H1 (cell line): ENCODE measurements at places on chromosomes 6 and 20. TPM values are rescaled to one million over a fixed set of nuclear protein-coding genes. Genes with fewer than 3 reads are reported as not detected.

GRCh38 chr6:134482593-134483270 lies 164.8 kb upstream of the SGK1 start:
- no peak for DNase-seq

DNA sequence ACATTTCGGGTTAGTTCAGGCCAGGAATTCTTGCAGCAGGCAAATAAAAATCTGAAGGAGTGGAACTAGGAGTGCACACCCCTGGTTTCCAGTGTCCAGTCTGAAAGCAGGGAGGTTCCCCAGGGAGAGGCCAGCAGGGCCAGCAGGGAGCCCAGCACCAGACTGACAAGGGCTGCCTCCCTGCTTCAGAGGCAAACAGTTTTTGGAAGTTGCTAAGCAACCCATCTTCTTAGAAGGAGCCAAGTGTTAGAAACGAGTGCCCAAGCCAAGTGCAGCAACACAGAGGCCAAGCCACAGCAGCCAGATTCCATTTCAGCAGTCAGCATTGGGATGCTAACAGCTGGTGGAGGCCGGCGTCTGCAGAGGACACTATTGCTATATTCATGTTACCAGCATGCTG lies 179.1 kb downstream of the SYNDIG1 start:
- no peak for DNase-seq

GRCh38 chr20:8342391-8342790 lies 210.3 kb downstream of the PLCB1 start:
- DNase-seq = no peak

GRCh38 chr6:19691465-19692167 lies 145.6 kb upstream of the ID4 start:
- peak; percentile 72 for DNase-seq

DNA sequence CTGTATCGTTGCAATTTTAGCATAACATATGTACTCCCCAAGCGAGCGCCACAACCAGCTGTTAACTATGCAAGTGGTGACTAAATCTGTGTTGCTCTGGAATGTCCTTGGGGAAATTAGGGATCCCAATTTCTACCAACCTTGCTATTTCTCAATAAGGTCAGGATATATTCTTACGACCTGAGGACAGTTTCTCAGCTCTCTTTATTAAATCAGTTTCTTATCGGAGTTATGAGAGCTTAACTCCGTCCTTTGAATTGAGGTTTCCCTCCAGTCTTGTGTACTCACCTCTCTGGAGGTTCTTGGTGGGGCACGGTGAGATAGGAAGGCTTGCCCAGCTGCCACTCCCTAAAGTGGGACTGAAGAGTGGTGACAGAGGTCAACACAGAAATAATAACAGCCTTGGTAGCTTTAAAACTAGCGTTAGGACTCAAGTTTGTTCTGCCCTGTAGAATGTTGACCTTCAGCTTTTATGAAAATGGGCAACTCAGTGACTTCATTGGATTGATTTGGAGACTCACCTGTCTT lies 694 bp downstream of the MRPS18B start:
- no peak for DNase-seq

- no peak for DNase-seq
Observed at GRCh38 chr20:31856516-31856915, 11.1 kb upstream of the FOXS1 start.

- no peak for DNase-seq
Observed at GRCh38 chr6:130035211-130035610, 16.8 kb downstream of the L3MBTL3 start.

DNA sequence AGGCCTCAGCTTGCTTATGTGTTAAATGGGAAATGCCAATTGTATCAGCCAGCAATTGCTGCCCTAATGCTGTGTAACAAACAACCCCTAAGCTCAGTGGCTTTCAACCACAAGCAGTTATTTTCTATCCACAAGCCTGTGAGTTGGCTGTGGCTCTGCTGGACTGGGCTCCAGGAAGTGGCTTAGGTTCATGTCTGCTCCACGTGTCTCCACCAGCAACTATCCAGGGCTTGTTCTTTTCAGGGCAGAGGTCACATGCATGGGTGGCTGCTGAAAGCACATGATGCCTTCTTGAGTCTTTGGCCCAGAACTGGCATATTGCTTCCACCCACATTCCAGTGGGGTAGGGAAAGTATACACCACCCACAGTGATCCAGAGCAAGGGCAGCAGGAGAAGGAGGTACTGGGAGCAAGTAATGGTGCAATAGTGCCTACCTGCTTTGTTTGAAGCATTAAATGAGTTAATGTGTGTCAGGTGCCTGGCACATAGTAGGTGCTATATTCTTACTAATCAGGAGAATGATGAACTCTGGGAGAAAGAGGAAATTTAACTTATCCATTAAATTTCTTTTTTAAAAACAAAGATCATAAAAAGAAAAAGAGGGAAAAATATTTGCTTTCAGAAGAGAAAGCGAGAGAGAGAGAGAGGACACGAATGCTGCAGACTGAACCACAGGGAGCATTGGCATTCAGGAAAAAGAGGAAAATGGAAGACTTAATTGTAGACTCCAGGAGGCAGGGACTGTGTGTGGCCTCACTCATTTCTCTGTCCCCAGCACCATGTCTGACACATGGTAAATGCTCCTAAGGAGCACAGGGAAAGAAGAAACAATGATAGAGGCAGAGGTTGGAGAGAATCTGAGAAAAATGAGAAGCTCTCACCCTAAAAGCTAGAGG lies 25.2 kb upstream of the RNF24 start:
- peak; percentile 34 for DNase-seq

DNA sequence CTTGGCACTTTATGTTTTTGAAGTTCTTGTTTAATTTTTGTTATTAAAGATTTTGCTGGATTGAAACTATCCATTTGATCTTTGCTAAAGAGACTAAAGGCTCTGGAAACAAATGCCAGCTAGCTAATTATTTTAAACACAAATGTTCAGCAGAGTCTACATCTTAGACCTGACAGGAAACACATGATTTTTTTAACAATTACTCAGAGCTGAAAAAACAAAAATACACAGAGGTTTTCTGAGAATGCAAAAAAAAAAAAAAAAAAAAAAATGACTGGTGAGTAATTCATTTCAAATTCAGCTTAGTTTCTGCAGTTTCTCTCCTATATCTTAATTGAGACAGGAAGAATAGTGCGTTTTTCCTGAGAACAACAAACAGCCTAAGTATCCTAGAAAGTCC lies 448.0 kb downstream of the TENT5A start:
- DNase-seq = no peak

DNA sequence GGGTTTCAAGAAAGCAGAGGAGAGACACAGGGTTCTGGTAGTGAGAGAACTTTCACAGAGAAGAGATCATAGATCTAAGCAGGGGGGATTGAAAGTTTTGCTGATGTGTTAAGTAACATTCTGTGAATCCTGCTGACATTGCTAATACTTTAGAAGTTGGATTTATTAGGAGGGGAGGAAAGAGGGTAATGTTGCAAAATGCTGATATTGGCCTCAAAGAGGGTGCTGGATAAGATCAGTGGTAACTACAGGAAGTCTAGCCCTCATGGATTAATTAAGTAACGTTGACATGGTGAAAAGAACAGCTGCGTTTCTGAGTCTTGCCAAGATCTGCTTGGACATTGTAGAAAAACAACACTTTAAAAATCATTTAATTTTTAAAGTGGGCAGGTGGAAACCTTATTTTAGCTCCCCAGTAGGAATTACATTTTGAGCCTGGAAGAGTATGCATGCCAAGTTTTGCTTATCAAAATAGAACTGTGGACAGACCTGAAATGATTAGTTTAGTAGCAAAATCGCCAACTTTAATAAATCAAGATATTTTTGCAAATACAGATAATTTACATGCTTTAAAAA lies 606.0 kb upstream of the HTR1E start:
- no peak for DNase-seq

DNA sequence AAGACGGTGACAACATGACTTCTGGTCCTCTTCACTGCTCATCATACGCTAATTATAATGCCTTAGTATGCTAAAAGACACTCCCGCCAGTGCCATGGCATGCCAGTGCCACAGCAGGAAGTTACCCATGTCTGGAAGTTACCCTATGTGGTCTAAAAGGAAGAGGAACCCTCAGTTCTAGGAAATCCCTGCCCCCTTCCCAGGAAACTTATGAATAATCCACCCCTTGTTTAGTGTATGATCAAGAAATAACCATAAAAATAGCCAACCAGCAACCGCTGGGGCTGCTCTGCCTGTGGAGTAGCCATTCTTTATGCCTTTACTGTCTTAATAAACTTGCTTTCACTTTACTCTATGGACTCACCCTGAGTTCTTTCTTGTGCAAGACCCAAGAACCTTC lies 15.8 kb upstream of the SERPINB9 start:
- DNase-seq = peak; percentile 20

GRCh38 chr6:125806813-125807212 lies 16.1 kb downstream of the NCOA7 start:
- no peak for DNase-seq

GRCh38 chr20:11162026-11162775 lies 488.4 kb upstream of the JAG1 start:
- DNase-seq = no peak

- DNase-seq = no peak
Observed at GRCh38 chr6:56789879-56790278, 147.2 kb upstream of the DST start.

GRCh38 chr6:108565091-108565766 lies 4.5 kb downstream of the FOXO3 start:
- no peak for DNase-seq

- no peak for DNase-seq
Observed at GRCh38 chr6:133185731-133186130, 55.4 kb upstream of the EYA4 start.

DNA sequence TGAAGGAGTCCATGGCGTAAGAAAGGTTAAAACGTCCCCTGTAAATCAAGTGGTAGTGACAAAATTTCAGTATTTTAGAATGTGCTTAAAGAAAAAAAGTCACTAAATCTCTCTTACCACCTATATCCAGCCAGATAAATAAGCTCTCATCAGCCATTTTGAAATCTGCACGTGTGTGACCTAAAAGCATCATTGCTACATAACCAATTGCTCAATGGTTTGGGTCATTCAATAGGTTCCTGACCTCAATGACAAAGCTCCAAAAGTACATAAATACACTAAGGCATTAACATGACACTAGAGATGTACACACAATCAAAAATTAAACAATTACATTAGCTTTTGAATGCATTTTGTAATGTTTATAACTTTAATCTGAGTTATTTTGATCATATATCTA lies 272.4 kb downstream of the GMDS start:
- DNase-seq = no peak

DNA sequence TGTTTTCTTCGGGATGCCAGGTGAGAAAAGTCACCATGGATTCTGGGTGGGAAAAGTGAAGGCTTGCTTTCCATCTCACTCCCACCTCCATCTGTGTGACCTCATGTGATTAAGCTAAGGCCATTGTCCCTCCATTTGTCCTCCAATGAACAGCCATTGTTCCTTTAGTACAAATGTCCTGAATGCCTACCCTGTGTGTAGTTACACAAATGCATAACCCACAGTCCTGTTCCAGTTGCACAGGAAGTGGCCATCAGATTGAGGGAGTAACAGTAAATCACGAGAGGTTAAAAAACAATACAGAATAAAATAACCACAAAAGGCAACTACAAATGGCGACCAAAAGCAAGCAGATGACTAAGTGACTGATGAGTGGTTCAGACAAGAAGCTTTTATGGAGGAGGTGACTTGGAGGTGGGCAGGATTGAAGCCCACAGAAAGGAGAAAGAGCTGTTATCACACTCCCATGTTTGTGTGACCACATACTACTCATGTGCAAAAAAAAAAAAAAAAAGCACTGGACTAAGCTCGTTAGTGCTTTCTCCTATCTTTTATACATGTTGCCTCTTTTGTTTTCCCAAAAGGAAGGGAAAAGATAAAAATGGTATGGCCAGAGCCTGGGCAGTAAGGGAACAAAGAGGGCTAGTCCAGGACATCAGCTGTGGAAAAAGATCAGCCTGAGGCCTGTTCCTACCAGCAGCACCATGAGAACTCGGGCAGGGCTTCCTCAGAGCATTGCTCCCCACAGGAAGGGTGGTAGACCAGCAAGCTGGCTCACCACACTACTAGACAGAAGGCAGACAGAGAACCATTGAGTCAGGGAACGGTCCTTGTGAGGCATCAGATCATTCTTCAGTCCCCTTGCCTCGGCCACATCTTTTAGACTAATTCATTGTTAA lies 111.0 kb downstream of the TFAP2A start:
- no peak for DNase-seq

DNA sequence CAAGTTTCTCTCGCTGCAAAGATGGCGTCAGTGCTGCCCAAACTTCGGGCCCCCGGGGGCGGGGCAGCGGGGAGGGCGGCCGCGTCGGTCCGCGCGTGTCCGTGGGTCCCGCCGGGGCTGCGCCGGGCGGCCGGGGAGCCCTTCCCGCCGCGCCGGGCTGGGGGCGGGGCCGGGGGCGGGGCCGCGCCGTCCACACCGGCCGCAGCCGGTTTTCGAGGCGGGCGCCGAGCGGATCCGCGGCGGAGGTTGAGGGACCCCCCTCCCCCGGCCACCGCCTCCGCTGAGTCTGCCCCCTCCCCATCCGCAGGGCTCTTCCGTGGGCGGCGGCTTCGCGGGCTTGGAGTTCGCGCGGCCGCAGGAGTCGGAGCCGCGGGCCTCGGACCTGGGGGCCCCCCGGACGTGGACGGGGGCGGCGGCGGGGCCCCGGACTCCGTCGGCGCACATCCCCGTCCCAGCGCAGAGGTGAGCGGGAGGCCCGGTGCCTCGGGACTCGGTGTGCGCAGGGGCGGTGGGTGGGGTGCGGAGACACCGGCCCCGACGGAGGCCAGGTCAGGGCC lies 572 bp downstream of the SLC2A4RG start:
- peak; percentile 57 for DNase-seq

- DNase-seq = no peak
Observed at GRCh38 chr6:106146852-106147351, 60.8 kb downstream of the PRDM1 start.

GRCh38 chr6:3193102-3193849 lies 34.2 kb downstream of the TUBB2B start:
- no peak for DNase-seq

DNA sequence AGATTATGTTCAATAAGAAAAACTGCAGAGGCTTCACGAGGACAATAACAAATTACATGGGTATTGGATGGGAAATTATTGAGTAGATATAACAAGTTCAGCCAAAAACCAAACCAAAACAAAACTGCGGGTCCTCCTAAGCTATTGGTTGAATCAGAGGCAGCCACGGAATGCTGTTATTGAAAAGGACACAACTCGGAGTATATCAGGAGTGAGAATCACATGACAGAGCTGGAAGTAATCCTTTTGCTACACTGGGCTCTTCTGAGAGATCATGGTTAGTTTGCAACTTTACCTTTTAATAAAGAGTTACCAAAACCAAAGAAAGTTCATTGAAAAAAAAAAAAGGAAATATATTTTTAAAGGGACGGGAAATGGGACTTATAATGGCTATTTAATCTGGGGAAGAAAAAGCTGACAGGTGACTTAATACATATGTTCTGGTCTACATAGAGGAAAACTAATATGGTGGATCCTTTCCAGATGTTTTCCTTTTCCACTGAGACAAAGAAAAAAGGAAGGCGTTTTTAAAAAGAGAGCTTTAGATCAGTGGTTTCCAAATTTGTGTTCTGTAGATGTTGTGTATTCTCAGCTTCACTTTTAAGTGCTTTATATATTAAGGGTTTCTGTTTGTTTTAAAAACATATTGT lies 6.9 kb upstream of the CITED2 start:
- DNase-seq = no peak

The CFB gene
- not detected in 2 replicates for total RNA-seq

The MOG gene
- total RNA-seq = 0.31 and 0.86 TPM in 2 replicates

The HMGN3 gene
- total RNA-seq = 167 and 174 TPM in 2 replicates

The HLA-DOA gene
- total RNA-seq = 23.7 TPM in 2 replicates

The SMLR1 gene
- not detected in 2 replicates for total RNA-seq

The CRISP1 gene
- total RNA-seq = not detected in 2 replicates

The CRIP3 gene
- 37.6 and 46.3 TPM in 2 replicates for total RNA-seq

The RNF182 gene
- 10.7 and 13.0 TPM in 2 replicates for total RNA-seq

The GRM1 gene
- 0.78 and 1.3 TPM in 2 replicates for total RNA-seq

The TTPAL gene
- 14.0 and 14.8 TPM in 2 replicates for total RNA-seq

The SLC26A8 gene
- 0.56 and 1.1 TPM in 2 replicates for total RNA-seq

The TREML1 gene
- total RNA-seq = not detected in 2 replicates

The CALHM4 gene
- total RNA-seq = not detected in 2 replicates
